ENCODE measurements at places on chromosomes 4 and X.

- no peak overlapping the region for H3K27ac ChIP-seq
- no peak for DNase-seq
- H3K36me3 ChIP-seq: peaks cover 3% of the 10 kb centered on the region
- H3K4me1 ChIP-seq: no peaks in the 10 kb centered on the region
- no peak overlapping the region for H3K4me3 ChIP-seq
Measured at GRCh38 chrX:153800177-153800722, 5.8 kb downstream of the SSR4 start.

DNA sequence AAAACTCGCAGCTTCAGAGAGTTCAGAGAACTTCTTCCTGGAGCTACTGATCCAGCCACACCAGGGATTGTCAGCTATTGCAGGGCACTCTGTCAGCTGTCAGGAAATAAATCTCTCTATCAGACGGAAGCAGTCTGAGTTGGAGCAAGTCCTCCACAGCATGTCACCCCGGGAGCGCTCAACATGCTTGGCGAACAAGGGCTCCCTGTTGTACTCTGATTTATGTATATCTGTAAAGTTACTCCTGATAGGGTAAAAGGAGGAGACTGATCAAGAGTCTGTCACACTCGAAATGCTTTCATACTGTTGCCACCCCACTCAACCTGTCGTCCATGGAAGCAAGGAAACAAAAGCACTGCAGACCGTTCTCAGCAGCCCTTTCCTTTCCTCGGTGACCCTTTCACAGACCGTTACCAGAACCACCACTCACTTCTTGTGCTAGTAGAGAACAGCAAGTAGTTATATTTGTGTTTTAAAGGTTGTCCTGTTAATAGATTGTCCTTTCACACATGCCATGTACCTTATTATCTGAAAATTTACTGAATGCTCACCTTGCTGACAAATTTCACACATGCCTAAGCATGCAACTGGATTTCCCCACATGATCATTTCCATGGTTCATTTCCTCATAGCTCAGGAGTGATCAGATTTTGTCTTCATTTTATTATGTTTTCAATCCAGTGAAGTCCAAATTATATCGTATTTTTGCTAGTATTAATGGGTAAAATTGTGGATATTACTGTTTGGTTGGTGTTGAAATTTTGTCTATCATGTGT, 2108.9 kb upstream of the TENM3 start:
- no peaks in the 10 kb centered on the region for H3K4me1 ChIP-seq
- no peaks in the 10 kb centered on the region for H3K36me3 ChIP-seq
- no peak overlapping the region for H3K4me3 ChIP-seq
- no peaks in the 10 kb centered on the region for H3K27me3 ChIP-seq
- no peak for DNase-seq

DNA sequence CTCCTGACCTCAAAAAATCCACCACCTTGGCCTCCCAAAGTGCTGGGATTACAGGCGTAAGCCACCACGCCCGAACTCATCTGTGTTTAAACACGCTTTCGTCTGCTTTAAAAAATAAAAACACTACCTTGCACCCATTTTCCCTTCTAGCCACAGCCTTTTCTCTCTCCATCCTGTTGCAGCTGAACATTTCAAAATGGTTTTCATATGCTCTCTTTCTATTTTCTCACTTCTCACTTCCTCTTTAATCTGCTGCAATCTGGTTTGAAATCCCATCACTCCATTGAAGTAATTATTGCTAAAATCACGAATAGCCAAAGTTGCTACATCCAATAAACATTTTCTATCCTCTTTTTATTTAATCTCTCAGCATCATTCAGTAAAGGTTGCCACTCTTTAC, 70.0 kb downstream of the DCHS2 start:
- no peaks in the 10 kb centered on the region for H3K27me3 ChIP-seq
- no peaks in the 10 kb centered on the region for H3K4me1 ChIP-seq
- no peak overlapping the region for H3K27ac ChIP-seq

GRCh38 chrX:314049-314448, 4.5 kb downstream of the GTPBP6 start:
- no peaks in the 10 kb centered on the region for H3K4me1 ChIP-seq
- no peaks in the 10 kb centered on the region for H3K27me3 ChIP-seq

- H3K36me3 ChIP-seq: no peaks in the 10 kb centered on the region
- H3K27me3 ChIP-seq: no peaks in the 10 kb centered on the region
- no peak for DNase-seq
- peaks cover 4% of the 10 kb centered on the region for H3K4me1 ChIP-seq
- H3K4me3 ChIP-seq: no peak overlapping the region
Measured at GRCh38 chr4:4752576-4753401, 106.7 kb upstream of the MSX1 start.

GRCh38 chr4:40303751-40304150, 31.4 kb upstream of the CHRNA9 start:
- no peaks in the 10 kb centered on the region for H3K36me3 ChIP-seq
- peaks cover 10% of the 10 kb centered on the region for H3K4me1 ChIP-seq
- H3K27ac ChIP-seq: no peak overlapping the region
- no peaks in the 10 kb centered on the region for H3K27me3 ChIP-seq

DNA sequence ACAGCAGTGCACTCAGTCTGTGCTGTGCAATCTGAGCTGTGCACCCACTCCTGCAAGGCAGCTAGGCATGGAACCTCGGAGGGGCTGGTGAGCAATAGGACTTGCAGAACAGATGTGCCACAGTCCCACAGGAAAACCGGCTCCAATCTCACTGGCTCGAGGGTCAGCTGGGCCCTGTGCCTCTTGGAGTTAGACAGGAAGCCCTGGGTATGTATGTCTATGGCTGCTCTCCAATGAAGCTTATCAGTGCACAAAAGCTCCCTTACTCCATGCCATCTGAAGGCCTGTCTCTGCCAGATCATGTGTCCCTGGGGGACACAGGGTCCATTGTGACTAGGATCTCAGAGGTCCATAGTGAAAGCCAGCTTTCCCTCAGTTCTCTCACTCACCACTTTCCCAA, 335.8 kb downstream of the SH3BGRL start:
- H3K36me3 ChIP-seq: no peaks in the 10 kb centered on the region
- H3K27ac ChIP-seq: no peak overlapping the region
- no peak for DNase-seq
- no peaks in the 10 kb centered on the region for H3K4me1 ChIP-seq
- H3K4me3 ChIP-seq: no peak overlapping the region
- no peaks in the 10 kb centered on the region for H3K27me3 ChIP-seq

DNA sequence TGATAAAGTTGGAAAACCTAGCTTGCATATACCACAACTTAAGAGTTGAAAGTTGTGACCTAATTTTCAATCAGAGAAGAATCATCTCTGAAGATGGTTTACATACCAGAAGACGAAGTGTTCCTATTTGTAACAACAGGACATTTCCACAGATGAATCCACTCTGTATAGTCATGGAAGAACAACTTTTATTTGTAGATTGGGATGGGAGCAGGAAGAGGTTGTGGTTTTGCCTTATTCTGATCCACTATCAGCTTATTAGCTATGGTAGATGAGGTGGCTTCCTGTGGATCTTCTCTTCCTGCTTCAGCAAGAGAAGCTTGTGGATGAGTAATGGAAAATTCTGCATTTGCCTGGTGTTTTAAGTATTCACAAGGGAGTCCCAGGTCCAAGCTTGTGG, 18.6 kb upstream of the SUPT20HL1 start:
- no peak overlapping the region for H3K4me3 ChIP-seq
- H3K36me3 ChIP-seq: no peaks in the 10 kb centered on the region
- no peaks in the 10 kb centered on the region for H3K27me3 ChIP-seq

- no peak for DNase-seq
- no peak overlapping the region for H3K27ac ChIP-seq
- H3K36me3 ChIP-seq: no peaks in the 10 kb centered on the region
- H3K4me3 ChIP-seq: no peak overlapping the region
Measured at GRCh38 chr4:95749204-95749603, 90.7 kb upstream of the PDHA2 start.

DNA sequence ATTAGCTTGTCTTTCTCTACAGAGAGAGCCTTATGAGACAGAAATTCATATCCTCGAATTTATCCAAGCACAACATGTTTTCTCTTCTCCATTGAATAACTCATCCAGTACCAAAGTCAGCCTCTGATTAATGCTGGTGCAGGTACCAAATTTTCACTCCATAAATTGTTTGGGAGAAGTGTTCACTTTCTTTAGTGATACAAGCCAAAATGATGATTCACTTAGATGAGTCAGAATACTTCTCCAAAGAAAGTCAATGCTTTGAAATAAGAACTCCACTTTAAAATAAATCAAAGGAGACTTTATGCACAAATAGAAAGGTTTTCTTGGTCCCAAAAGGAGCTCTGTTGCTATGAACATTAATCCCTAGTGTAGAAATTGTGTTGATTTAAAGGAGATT, 60.2 kb downstream of the MAOB start:
- no peaks in the 10 kb centered on the region for H3K27me3 ChIP-seq
- H3K36me3 ChIP-seq: no peaks in the 10 kb centered on the region
- no peak overlapping the region for H3K27ac ChIP-seq
- no peak for DNase-seq
- H3K4me3 ChIP-seq: no peak overlapping the region

DNA sequence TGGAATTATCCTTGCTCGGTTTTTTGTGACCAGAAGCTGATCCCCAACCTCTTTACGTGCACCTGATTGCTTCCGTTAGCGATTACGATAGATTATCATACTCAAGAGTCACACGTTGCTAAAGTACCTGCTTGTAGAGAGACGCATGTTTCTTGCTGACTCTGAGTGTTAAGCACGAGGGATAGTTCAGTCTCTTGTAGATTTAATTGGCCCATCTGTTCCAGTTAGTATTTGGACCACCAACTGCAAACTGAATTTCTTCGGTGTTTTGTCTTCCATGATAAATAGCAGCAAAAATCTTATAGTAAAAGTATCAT, 516 bp upstream of the COX18 start:
- H3K36me3 ChIP-seq: no peaks in the 10 kb centered on the region
- H3K27ac ChIP-seq: no peak overlapping the region
- H3K27me3 ChIP-seq: no peaks in the 10 kb centered on the region
- DNase-seq: no peak
- H3K4me1 ChIP-seq: no peaks in the 10 kb centered on the region

DNA sequence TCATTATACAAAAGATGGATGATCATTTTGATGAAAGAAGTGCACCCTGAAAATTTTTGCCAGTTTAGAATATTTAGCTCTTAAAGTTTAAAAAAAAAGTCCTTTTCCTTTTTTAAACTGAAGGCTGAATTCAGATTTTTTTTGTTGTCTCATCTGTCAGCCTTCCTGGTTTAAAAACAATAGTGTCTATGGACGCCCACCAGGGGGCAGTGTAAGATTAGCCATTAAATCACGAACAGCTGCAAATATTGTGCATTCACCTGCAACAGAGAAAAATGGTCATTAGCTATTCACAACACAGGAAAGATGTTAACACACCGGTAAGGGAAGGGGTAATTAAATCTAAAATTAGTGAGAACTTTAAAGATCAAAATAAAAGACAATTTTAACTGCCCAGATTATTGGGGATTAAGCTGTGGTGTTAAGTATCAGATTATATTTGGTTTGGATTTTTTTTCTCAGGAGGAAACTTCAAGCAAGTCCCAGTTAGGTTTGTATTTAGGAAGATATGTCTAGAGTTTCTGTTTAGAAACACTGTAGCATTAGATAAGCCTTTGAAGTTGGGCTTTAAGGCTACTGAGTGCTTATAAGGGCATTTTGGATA, 4.4 kb upstream of the CXorf38 start:
- no peaks in the 10 kb centered on the region for H3K27me3 ChIP-seq
- H3K4me1 ChIP-seq: no peaks in the 10 kb centered on the region
- no peak overlapping the region for H3K27ac ChIP-seq

- no peak overlapping the region for H3K4me3 ChIP-seq
- no peaks in the 10 kb centered on the region for H3K27me3 ChIP-seq
- H3K36me3 ChIP-seq: no peaks in the 10 kb centered on the region
- no peaks in the 10 kb centered on the region for H3K4me1 ChIP-seq
- no peak for DNase-seq
Measured at GRCh38 chrX:29466456-29466855, 748.9 kb upstream of the MAGEB2 start.

Measured in mesendoderm (in vitro differentiated cells).